SK-N-SH (cell line): ENCODE measurements at places on chromosomes 16 and 17. TPM values are rescaled to one million over a fixed set of nuclear protein-coding genes. Genes with fewer than 3 reads are reported as not detected.
A peak's percentile ranks its signal among the peaks of the same experiment; 100 is the strongest.

RAB34 gene
- polyA plus RNA-seq = 0.06 and 0.18 TPM in 2 replicates

SALL1 gene
- 0.02 TPM in 1 of 2 replicates, not detected in the other for polyA plus RNA-seq

DNA sequence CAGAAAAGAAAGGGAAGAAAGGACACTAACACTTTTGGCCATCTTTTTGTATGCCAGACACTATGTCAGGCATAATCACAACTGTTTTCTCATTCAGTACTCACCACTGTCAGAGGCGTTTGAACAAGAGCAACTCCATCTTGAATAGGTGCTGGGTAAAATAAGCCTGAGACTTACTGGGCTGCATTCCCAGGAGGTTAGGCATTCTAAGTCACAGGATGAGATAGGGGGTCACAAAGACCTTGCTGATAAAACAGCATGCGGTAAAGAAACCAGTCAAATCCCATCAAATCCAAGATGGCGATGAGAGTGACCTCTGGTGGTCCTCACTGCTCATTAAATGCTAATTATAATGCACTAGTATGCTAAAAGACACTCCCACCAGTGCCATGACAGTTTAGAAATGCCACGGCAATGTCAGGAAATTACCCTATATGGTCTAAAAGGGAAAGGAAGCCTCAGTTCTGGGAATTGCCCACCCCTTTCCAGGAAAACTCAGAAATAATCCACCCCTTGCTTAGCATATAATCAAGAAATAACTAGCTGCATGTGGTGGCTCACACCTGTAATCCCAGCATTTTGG lies 14.9 kb upstream of the LYRM9 start:
- no peaks in the 10 kb centered on the region for H3K36me3 ChIP-seq
- no peak overlapping the region for H3K27ac ChIP-seq
- H3K27me3 ChIP-seq = peaks cover 5% of the 10 kb centered on the region; the same call in 1 of the 2 replicates
- H3K4me1 ChIP-seq = peaks cover 14% of the 10 kb centered on the region; the same call in 1 of the 2 replicates
- H3K4me3 ChIP-seq = no peak overlapping the region

REXO5 gene
- polyA plus RNA-seq = 3.8 and 5.2 TPM in 2 replicates

GRCh38 chr16:31706925-31707324 lies 166.7 kb upstream of the ZNF267 start:
- H3K36me3 ChIP-seq = peaks cover 55% of the 10 kb centered on the region; the same call in 1 of the 2 replicates
- H3K4me1 ChIP-seq = no peaks in the 10 kb centered on the region
- no peak for DNase-seq
- H3K27ac ChIP-seq = no peak overlapping the region
- no peak overlapping the region for H3K4me3 ChIP-seq
- no peaks in the 10 kb centered on the region for H3K27me3 ChIP-seq

- H3K36me3 ChIP-seq = no peaks in the 10 kb centered on the region
- H3K4me3 ChIP-seq = no peak overlapping the region
- no peak for DNase-seq
- no peak overlapping the region for H3K27ac ChIP-seq
- H3K4me1 ChIP-seq = no peaks in the 10 kb centered on the region
Observed at GRCh38 chr17:81735264-81736102, 23.4 kb downstream of the SLC25A10 start.

DNA sequence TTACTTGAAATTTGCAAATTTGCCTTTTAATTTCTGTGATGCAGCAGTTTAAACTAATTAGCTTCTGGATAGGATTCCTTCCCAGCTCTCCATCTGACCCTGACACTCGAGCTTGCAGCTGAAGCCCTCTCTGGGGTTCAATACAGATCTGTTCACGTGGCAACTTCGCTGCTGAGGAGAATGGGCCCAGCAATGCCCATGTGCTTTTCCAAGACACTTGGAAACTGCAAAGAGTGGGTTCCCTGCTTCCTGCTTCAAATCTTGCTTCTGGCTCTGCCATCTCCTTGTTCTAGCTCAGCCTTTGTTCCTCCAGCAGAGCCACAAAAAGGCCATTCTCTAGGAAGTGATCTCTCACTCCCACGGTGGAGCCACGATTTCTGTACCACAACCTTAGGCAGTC lies 50.0 kb upstream of the IRX6 start:
- H3K4me3 ChIP-seq = no peak overlapping the region
- H3K27ac ChIP-seq = no peak overlapping the region
- no peaks in the 10 kb centered on the region for H3K36me3 ChIP-seq
- no peak for DNase-seq
- no peaks in the 10 kb centered on the region for H3K27me3 ChIP-seq

- H3K27ac ChIP-seq = no peak within 1 kb of the TSS
- no peaks in the 10 kb centered on the region for H3K27me3 ChIP-seq
- H3K4me3 ChIP-seq = no peak within 1 kb of the TSS
Observed at GRCh38 chr17:47957591-47958490, at the start of gene PRR15L. TSS of gene PRR15L (minus strand) at chr17:47957883. CDS start at chr17:47953234, 4,649 bp downstream.

DNA sequence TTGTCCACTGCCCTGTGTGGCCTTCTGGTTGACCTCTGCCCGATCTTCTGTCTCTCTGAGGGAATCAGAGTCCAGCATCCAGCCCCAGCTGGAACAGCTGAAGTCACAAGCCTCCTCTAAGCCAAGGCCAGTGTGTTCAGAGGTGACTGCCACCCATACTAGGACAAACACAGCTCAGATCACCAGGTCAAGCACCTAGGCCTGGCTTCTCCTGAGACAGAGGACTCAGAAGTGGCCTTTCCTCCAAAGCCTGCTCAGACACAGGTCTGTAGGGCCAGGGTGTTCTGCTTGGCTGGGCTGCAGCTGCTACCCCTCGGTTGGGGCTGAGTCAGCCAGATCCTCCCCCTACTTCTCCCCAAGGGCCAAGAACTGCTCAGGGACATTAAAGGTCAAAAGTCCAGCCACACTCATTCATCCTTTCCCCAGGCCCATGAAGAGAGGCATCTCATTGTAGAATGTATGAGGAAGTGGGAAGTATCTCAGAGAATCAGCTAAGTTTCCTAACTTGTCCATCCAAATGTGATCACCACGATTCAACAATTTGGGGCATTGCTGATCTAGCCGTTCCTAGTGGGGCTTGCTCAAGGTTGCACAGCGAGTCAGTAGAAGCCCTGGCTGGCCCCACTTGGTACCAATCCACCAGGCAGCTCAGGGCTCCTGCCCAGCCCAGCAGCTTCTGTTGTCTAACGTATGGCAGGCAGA lies 7.6 kb downstream of the SLC46A1 start:
- peaks cover 67% of the 10 kb centered on the region for H3K36me3 ChIP-seq
- no peak overlapping the region; the same call in 1 of the 2 replicates for H3K27ac ChIP-seq
- H3K27me3 ChIP-seq = no peaks in the 10 kb centered on the region

GRCh38 chr17:39988206-39988810 lies 7.7 kb downstream of the PSMD3 start:
- H3K4me3 ChIP-seq = no peak overlapping the region
- no peaks in the 10 kb centered on the region for H3K4me1 ChIP-seq
- no peaks in the 10 kb centered on the region for H3K27me3 ChIP-seq
- no peak for DNase-seq
- peaks cover 78% of the 10 kb centered on the region for H3K36me3 ChIP-seq

GRCh38 chr16:23466162-23466885 lies 13.3 kb upstream of the COG7 start:
- peaks cover 46% of the 10 kb centered on the region for H3K36me3 ChIP-seq
- no peak for DNase-seq
- H3K4me3 ChIP-seq = no peak overlapping the region
- H3K4me1 ChIP-seq = no peaks in the 10 kb centered on the region
- H3K27me3 ChIP-seq = no peaks in the 10 kb centered on the region

RPGRIP1L gene
- 5.7 and 6.5 TPM in 2 replicates for polyA plus RNA-seq

DNA sequence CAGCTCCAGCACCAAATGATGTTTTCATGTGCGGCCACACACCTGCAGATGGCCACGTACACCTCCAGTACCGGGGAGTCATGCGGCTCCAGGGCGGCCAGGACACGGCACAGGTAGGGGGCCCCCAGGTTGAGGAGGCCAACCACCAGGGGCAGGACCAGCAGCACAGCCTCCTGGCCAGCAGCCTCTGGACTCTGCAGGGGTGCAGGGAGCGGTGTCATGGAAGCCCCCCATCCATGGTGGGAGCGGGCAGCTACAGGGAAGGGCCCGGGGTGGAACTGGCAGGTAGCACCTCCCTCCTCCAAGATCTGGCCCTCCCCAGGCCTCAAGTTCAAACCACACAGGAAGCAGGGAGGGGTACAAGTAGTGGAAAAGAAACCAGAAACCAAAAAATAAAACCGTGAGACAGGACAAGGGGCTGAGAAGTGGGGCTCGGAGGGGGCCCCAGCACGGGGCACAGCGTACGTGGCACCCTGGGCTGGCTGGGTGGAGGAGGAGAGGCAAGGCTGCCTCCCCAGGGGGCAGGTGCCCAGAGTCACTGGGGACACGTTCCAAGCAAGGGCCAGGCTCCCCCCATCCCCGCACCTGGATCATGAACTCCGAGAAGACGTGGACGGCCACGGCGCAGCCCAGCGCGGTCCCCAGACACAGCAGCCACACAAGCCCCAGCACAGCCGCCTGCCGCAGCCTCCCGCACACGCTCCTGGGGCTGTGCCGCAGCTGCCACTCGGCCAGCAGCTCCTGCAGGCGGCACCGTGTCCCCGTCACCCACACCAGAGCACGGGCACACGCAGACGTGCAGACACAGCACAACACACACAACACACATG lies 7.4 kb downstream of the TMC6 start:
- no peak overlapping the region for H3K4me3 ChIP-seq
- peaks cover 23% of the 10 kb centered on the region; the same call in 1 of the 2 replicates for H3K4me1 ChIP-seq
- H3K27me3 ChIP-seq = no peaks in the 10 kb centered on the region
- no peaks in the 10 kb centered on the region for H3K36me3 ChIP-seq

FOXL1 gene
- 2.5 and 2.8 TPM in 2 replicates for polyA plus RNA-seq

DNA sequence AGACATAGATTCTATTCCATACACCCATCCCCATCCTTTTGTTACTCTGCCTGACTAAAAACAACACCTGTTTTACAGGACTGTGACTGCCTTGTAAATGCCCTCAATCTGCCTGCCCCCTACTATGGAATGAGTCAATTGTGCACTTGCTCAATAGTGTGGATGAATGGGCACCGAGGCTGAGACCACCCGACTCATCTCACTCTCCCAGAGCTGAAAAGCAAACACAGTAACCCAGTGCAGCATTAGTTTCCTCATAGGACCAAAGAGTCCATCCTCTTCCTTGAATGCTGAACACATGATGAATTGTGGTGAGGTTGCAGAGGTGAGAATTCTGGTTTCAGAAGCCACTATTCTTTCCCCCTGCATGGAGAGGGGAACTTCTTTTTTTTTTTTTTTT lies 233.7 kb downstream of the ZFHX3 start:
- no peak overlapping the region for H3K27ac ChIP-seq
- no peak for DNase-seq
- H3K27me3 ChIP-seq = no peaks in the 10 kb centered on the region
- no peak overlapping the region for H3K4me3 ChIP-seq

- H3K27me3 ChIP-seq = peaks cover 72% of the 10 kb centered on the region
- peak; percentile 71 for DNase-seq
- no peaks in the 10 kb centered on the region for H3K4me1 ChIP-seq
- peak overlapping the region; percentile 26; the same call in 1 of the 2 replicates for H3K4me3 ChIP-seq
Observed at GRCh38 chr16:31382485-31383161, 10.5 kb upstream of the ITGAD start.

DNA sequence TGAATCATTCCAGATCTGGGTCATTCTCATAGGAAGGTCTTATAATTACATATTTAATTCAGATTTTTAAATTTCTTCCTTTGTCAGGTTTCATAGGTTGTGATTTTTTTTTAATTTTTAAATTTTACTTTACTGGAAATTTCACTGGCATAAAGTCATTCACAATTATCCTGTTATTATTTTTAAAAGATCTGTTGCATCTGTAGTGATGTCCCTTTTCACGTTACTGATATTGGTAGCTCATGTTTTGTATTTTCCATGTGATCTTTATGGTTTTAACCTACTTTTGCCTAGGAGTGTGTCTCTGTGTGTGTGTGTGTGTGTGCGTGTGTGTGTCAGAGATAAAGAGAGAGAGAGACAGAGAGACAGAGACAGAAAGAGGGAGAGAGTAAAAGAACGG lies 216.6 kb upstream of the KCNJ16 start:
- DNase-seq = no peak
- peaks cover 5% of the 10 kb centered on the region; the same call in 1 of the 2 replicates for H3K4me1 ChIP-seq
- H3K36me3 ChIP-seq = no peaks in the 10 kb centered on the region
- no peaks in the 10 kb centered on the region for H3K27me3 ChIP-seq
- no peak overlapping the region for H3K27ac ChIP-seq
- H3K4me3 ChIP-seq = no peak overlapping the region

LRRC37A2 gene
- 3.2 and 3.5 TPM in 2 replicates for polyA plus RNA-seq

GRCh38 chr17:58786586-58787295 lies 31.1 kb downstream of the PPM1E start:
- no peaks in the 10 kb centered on the region for H3K36me3 ChIP-seq
- peaks cover 8% of the 10 kb centered on the region; the same call in 1 of the 2 replicates for H3K27me3 ChIP-seq
- peaks cover 10% of the 10 kb centered on the region for H3K4me1 ChIP-seq
- peak; percentile 21 for DNase-seq
- peak overlapping the region; percentile 89 for H3K27ac ChIP-seq
- H3K4me3 ChIP-seq = peak overlapping the region; percentile 12; the same call in 1 of the 2 replicates

DNA sequence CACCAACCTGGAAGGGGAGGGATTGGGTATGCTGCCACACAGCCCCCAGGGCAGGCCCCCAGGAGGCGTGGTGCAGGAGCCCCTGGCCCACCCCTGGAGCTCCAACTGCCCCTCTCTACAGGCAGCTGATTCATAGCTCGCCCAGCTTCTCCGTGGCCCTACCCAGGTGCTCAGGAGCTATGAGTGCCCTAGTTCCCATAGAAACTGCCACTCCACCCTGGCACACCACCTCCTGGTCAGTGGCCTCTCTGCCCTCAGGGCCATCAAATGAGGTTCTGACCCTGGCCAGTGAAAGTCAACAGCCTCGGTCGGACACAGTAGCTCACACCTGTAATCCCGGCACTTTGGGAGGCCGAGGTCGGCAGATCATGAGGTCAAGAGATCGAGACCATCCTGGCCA lies 18.0 kb downstream of the CNGB1 start:
- H3K4me3 ChIP-seq = no peak overlapping the region
- no peaks in the 10 kb centered on the region for H3K36me3 ChIP-seq
- no peaks in the 10 kb centered on the region for H3K27me3 ChIP-seq
- H3K4me1 ChIP-seq = no peaks in the 10 kb centered on the region; the same call in 1 of the 2 replicates

TP53TG3 gene
- 2.2 and 2.4 TPM in 2 replicates for polyA plus RNA-seq
